Smooth muscle cell of the brain vasculature (primary cell): ENCODE measurements at places on chromosomes 11 and 22.

DNA sequence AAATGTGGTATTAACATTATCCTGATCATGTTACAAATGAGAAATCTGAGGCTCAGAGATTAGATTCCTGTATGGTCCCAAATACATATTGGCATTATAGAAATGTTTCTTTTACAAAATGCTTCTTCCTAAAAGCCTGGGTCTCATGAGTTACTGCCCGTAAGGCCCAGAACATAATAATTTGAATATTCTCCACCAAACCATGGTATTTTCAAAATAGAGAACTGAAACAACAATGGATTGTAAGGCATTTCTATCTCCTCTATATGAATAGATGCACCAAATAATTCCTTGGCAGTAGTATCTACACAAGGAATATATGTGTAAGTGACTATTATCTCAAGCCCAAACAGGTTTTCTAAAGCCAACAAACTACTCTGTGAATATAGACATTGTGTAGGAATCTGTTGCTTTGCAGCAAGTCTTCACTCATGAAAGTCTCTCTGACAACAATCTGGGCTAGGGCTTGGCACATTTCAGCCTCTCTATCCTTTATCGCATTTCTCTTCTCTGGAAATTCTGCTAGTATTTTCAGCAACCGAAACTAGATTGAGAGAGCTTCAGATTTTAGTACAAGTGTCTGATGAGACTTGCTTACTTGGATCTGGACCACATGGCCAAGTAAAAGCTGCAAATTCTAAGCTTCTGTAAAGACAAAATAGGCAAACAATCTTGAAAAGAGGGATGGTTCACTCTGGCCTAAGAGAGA, 112.8 kb upstream of the ARHGAP20 start:
- no peak for DNase-seq

DNA sequence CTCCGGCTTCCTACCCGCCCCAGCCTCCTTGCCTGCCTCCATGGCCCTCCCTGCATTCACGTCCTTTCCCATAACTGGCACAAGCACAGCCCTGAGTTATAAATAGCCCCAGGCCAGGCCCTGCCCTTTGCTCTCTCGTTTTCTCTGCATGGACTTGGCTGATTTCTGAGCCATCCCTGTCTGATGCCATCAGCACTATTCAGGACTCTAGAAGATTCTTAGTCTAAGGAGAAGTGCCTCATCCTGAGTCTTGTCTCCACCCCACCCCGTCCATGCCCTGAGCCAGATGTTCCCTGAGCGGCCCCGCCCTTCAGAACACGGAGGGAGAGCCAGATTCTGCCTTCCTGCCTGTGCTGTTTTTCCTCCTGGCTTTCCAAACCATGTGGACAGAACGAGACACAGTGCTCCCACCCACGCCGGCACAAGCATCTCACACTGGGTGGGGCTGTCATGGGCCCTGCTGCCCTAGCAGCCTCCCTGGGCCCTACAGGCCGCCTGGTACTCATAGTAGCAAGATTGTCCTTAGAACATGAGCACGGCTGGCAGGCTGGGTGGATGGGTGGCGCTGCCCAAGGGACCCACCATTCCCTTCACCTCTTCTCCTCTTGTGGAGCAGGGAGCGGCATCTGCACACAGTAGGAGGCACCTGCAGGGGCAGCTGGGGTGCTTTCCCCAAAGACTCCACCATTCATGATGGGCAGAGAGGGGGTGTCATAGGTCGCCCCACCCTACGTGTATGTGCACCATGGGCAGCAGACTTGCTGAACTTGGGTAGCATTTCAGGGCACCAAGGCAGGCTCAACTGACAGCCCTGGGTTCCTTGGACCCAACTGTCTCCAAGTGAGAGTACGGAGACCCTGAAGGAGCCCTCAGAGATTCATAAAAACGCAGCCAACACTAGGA, 76.9 kb downstream of the BCR start:
- no peak for DNase-seq

- no peak for DNase-seq
Measured at GRCh38 chr22:49150801-49151221, 676.9 kb downstream of the BRD1 start.

DNA sequence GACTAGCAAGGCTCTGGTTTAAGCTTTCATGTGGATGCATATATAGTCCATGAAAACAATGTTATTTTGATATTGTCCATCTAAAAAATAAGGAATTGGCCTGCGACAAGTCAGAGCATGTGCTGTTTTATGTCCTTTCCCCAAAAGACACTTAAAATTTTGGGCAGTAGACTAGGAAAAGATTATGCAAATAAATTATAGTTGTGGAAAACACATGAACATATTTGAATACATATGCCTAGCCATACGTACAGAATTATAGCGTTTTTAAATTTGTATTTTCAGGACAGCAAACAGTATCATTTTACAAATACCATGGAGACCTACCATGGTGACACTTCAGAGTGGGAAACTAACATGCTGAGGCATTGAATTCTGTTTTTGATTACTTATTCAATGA, 113.8 kb upstream of the SLC5A12 start:
- DNase-seq, result no peak

- DNase-seq, result no peak
Measured at GRCh38 chr11:33125025-33125424, 36.3 kb downstream of the CSTF3 start.

DNA sequence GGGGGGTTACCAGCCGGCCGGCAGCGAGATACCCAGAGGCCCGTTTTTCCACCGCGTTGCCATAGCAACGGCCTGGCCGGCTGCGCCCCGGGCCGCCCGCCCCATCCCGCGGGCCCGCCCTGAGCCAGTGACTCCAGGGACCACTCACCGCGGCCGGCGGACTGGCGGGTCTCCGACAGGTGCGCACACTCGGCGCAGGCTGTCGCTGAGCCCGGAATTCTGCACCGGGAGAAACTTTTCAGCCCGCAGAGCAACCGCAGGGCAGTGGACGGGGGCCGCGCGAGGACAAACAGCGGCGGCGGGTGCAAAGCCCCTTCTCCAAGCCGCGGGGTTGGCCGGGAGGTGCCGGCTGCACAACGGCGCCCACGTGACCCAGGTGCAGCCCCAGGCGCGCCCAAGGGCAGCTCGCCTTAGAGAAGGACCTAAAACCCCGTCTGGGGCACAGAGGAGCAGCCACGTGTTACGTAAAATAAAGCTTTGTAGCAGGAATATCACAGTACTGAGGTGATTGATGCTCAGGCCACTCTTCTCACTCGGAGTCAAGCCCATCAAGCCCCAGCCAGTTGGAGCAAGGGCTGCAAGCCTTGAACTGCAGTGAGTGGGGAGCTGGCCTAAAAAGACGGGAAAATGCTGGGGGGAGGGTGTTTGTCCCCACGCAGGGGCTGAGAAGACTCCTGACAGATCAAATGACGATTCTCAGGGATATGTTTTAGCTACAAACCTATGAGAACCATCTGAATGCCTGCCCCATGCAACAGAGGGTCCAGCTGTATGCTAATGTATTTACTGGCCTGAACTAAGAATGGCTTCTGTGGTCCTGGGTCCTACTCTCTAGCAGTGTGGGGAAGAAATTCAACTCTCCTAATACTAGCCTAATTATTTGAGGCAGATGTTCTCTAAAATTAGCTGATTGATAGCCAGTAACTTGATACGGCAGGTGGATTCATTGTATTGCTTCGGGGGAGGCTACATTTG, at the start of gene STK33:
TSS of gene STK33 (minus strand) at position 294 of the 975 bp plus-strand sequence. CDS start 119,323 bp downstream, outside the sequence.
- no peak for DNase-seq

DNA sequence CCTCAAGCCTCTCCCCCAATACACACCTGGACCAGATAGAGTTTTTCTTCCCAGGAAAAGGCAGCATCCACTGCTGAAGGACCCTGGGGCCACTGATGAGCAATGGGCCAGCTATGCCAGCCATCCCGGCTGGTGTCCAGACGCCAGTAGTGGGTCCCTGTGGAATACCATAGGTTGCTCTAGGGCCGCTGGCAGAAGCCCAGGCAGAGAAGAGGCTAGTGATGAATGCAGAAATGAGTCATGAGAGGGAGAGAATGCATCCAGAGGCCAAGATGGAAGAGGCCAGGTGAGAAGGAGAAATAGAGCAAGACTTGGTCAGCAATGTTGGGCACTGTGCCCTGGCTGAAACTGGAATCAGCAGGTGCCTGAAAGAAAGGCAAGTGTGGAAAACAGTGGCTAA, 8.9 kb downstream of the HPX start:
- DNase-seq, result no peak

DNA sequence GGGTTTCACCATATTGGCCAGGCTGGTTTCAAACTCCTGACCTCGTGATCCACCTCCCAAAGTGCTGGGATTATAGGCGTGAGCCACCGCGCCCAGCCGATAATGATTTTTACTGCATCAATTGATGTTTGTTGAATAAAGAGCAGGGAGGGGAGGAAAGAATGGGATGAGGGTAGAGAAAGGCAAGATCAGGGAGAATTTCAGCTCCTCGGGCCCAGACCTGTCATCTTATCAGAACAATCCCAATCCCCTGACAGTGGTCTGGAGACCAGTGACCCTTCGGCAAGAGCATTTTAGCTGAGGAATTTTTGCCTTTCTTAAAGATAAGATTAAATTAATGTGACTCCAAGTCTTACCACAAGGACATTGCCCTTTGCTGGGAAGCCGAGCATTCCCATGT, 15.0 kb upstream of the ANO1 start:
- DNase-seq, result no peak
